Activated T-cell treated with anti-CD3 and anti-CD28 coated beads, Interleukin-2, amount 50 U/mL, for 48 hours (primary cell): ENCODE measurements at places on chromosomes 11 and 22.

- no peak for DNase-seq
Observed at GRCh38 chr11:59523541-59523940, 12.2 kb downstream of the OR4D9 start.

GRCh38 chr11:21411597-21411996 is 742.2 kb downstream of the NELL1 start:
- no peak for DNase-seq

DNA sequence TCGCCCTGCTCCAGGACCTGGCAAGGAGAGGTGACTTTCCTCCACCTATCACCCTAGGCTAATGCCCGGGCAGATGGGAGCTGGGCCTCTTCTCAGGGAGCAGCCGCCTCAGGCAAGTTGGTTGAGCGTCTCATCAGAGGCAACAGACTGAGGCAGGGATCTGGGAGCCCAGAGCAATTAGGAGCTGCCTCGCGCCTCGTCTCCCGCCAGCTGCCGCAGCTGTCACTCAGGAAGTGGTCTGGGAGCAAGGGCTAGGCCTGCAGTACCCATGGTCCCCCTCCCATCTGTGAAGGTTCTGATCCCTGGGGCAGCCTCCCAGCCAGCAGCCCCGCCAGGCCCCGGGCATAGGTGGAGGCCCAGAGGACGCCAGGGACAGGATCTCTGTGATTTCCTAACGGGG is 4.6 kb upstream of the CABP7 start:
- DNase-seq: no peak

DNA sequence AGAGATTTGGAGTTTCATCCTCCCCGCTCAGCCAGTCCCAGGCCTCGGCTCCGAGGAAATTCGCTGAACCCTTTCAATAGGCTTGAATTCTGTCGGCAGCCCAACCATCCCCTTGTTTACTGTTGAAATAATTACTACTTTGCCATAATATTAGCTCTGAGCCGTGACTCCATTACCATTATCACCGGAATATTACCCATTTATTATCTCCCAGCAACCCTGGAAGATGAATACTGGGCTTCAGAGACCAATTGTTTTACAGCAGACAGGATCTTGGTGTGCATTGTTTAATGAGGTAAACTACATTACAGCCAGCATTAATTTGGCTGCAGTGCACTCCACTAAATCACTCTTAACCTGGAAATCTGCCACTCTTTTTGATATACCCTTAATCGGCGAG is 867.4 kb downstream of the NTM start:
- DNase-seq: no peak

DNA sequence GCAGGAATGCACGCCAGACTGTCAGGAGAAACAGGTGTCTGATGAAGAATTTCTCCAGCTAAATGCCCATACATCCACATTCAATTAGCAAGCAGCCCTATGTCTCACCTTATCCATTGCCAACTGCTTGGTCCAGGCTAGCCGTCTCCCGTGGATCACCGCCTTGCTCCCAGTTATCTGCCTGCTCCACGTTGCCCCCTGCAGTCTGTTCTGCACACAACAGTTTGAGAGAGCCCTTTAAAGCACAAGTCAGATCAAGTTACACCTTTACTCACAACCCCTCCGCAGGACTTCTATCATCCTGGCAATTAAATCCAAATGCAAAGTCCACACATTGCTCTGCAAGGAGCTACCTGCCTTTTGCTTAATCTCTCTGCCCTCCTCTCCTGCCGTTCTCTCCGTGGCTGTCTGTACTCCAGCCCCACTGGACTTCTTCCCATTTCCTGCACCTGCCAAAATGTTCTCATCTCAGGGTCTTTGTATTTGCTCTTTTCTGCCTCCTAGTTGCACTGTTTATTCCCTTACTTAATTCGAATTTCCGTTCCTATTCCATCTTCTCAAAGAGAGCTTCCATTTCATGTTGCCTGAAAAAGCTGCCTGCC is 185.3 kb upstream of the LARGE1 start:
- peak; percentile 49 for DNase-seq

DNA sequence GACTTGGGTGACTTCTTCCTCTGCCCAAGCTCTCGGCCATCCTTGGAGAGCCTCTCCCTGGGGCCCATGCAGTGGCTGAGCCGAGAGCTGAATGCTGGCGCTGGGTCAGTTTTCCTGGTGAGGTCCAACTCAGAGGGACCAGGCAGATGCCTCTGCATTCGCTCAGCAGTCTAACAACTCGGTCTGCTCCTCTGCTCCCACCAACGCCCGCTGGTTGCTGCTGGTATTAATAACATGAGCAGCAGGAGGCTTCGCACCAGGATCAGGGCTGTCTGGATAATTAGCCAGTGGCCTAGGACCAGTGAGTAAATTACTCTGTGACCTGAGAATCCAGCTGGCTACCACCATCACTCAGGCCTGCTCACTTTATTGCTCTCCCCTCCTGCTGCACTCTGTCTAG is 77.7 kb upstream of the FAM181B start:
- no peak for DNase-seq

DNA sequence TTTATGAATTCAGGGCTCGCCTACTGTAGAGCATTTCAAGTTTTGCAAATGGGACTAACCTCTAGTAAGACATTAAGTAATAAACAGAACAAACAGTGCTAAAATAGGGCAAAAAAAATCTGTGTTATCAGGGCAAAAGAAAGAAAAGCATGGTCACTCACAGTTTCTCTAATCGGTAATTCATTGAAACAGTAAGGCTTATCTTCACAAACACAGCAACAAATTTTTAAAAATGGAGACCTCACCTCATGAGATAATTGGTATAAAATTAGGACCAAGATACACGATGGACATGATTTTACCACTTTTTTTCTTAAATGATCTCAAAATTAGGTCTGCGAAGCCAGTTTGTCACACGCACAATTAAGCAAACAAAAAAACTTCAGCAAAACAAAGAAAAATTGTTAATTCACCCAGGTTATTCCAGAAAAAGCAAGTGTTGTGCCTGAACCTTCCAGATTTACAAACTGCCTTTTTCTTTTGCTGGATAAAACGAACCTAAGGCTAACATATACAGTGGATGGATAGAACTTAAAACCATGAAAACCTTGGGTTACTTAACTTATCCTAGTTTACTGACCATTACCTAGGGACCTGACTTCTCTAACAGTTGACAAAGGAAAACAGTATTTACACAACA is 1.4 kb downstream of the TMEM123 start:
- DNase-seq: no peak

DNA sequence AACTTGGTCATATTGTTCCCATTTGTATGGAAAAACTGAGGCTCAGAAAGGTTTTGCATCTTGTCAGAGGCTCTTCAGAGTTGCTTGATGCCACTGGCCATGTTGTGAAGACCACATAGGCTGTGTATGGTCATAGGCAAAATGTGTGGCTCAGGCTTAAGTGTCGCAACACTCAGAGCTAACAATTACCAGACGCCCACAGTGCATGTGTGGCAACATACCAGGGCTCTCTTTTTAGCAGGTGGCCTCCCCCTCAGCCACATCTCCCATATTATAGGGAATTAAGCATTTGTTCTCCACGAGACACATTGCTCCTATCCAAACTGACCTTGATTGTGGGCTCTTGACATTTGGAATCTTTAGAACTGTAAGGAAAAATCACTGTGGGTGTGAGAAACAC is 802.5 kb downstream of the DLG2 start:
- DNase-seq: no peak

- DNase-seq: peak; percentile 44
Observed at GRCh38 chr11:58788355-58789023, 56.0 kb downstream of the GLYATL2 start.

GRCh38 chr11:64713781-64714363 is 9.1 kb downstream of the NRXN2 start:
- DNase-seq: no peak

GRCh38 chr11:12474871-12475270 is 97.5 kb downstream of the PARVA start:
- DNase-seq: no peak

- no peak for DNase-seq
Observed at GRCh38 chr22:28132466-28132865, 213.4 kb upstream of the PITPNB start.

DNA sequence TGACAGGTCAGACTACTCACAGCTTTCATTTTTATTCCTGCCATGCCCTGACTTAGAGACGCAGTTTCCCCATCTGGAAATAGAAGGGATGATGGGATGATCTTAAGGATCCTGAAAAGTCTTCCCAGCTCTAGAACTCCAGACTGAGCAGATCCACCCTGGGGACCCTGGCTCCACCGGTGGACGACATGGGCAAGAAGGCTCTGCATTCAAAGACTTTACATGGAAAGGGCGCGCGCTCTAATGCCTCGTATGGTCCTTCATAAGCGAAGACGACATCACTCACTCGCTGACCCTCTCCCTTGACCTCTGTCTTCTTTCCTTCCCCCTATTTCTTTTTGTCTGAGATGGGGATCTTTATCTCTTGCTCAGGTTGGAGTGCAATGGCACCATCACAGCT is 24.4 kb upstream of the PHF21B start:
- no peak for DNase-seq

DNA sequence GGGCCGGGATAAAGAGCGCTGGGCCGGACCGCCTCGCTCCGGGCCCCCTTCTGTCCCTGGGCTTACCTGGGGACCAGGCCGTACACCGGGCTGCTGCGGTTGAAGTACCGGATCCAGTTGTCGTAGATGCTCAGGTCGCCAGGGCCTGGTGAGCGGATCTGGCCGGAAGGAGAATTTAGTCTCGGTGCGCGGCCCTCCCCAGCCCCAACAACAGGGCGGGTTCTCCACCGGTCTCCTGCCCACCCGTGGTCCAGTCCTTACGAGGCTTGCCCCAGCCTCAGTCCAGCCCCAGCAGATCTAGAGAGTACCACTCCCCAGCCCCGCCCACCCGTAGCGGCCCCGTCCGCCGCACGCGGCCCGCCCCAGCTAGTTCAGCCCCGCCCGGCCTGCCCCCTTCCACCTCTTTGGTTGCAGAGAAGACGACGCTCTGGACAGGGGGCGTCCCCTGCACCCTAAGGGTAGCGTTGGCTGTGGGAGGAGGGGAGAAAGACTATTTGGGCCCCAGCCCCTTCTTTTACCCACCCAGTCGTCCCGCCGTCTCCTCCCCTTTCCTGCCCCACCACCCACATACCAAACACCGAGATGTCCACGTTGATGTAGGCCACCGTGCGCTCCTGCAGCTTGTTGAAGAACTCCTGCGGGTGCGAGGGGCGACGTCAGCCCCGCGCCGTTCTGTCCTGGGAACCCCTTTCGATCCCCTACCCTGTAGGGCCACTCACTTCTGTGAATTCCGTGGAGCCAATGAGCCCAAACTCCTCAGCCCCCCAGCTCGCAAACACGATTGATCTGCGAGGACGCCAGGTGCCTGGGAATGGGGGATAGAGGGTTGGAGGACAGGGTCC is 6.8 kb downstream of the SAC3D1 start:
- peak; percentile 50 for DNase-seq

GRCh38 chr11:34641456-34641855 is 20.6 kb downstream of the EHF start:
- DNase-seq: no peak

DNA sequence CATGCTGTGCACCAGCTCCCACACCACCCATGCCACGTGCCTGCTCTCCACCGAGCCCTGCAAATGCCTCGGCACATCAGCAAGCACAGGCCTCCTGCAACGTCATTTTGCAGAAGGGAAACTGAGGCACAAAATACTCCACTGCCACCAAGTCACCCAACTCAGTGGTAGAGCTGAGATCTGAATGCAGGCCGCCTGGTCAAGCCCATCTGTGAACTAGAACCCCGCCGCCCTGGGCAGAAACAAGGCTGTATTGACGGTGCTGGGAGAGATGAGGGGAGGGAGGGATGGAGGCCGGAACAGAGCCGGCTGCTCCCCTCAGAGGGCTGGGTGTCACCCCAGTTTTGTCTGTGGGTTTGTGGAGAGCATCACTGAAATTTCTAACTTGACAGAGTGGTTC is 81.4 kb downstream of the CDKN1C start:
- no peak for DNase-seq

GRCh38 chr22:19962909-19963806 is 21.5 kb upstream of the TXNRD2 start:
- no peak for DNase-seq

DNA sequence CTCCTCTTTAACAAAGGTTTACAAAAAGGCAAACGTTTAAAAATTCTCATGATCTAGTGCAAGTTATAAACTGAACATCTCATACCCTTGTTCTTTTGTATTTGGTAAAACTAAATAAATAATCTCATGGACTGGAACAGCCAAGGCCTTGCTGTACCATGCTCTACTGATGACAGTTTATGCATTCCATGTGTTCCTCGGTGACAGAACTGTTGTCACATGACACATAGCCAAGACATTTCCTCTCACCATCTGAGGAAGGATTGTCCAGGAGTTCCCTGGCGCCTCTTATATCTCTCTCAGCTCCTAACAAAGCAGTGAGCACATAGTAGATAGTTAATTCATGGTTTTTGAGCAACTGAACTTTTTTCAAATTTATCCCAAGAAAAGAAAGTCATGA is 12.6 kb downstream of the CCDC83 start:
- no peak for DNase-seq
